ENCODE measurements at places on chromosomes 1 and 21. TPM values are rescaled to one million over a fixed set of nuclear protein-coding genes. Genes with fewer than 3 reads are reported as not detected.

Gene PLA2G2F
- 9.2 TPM for total RNA-seq

Gene FMO2
- total RNA-seq: not detected

Gene GIPC2
- 1.5 TPM for total RNA-seq

Gene PLD5
- 0.89 TPM for total RNA-seq

Gene KCNQ4
- total RNA-seq: 3.4 TPM

Gene ADAMTS4
- total RNA-seq: 0.21 TPM

Gene TPTE
- total RNA-seq: not detected

Gene NEXN
- total RNA-seq: 6.6 TPM

Gene SLC37A1
- total RNA-seq: 34.2 TPM

Gene OSBPL9
- total RNA-seq: 85.1 TPM
